ENCODE measurements at places on chromosomes 6 and 20.

- peak; percentile 43 for DNase-seq
These were observed 22.7 kb upstream of the RNF24 start for GRCh38 chr20:4038047-4038459.

DNA sequence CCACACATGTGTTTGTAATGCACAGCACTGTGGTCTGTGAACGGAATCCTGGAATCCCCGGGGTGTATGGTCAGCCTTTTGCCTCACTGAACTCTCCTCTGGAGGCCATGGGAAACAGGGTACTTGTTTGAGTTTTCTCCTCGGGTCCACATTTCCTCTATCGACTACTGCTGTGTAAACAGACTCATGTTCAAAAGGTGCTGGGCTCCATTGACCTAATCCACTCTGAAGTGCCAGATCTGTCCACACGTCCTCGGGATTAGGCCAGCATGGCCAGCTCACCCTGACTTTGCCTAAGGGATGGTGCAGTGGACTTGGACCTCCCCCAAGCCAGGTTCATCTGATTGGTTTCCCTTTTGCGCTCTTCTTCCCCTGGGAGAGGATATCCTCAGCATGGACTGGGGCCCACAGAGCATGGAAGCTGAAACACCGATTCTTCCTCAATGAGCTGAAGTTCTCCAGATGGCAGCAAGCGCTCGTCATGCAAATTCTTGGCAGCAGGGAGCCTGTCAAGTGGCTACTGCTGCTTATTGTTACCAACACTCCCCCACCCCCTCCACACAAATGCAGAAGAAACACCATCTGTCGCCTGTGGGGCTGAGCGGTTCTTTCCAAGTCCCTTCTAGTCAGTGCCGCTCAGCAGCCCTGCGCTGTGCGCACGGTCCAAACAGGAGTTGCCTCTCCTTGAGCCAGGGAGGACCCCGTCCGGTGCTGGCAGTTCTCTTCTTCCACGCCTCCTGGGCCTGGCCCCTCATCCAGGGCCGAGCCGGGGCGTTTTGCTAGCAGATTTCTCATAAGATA lies 292.6 kb upstream of the MARCKS start:
- DNase-seq: no peak

- DNase-seq: no peak
These were observed 38.0 kb downstream of the TGM3 start for GRCh38 chr20:2333821-2334220.

- no peak for DNase-seq
These were observed 63.6 kb downstream of the IPCEF1 start for GRCh38 chr6:154292855-154293519.

GRCh38 chr20:34875642-34876405 lies 588 bp upstream of the ACSS2 start:
- peak; percentile 91 for DNase-seq

DNA sequence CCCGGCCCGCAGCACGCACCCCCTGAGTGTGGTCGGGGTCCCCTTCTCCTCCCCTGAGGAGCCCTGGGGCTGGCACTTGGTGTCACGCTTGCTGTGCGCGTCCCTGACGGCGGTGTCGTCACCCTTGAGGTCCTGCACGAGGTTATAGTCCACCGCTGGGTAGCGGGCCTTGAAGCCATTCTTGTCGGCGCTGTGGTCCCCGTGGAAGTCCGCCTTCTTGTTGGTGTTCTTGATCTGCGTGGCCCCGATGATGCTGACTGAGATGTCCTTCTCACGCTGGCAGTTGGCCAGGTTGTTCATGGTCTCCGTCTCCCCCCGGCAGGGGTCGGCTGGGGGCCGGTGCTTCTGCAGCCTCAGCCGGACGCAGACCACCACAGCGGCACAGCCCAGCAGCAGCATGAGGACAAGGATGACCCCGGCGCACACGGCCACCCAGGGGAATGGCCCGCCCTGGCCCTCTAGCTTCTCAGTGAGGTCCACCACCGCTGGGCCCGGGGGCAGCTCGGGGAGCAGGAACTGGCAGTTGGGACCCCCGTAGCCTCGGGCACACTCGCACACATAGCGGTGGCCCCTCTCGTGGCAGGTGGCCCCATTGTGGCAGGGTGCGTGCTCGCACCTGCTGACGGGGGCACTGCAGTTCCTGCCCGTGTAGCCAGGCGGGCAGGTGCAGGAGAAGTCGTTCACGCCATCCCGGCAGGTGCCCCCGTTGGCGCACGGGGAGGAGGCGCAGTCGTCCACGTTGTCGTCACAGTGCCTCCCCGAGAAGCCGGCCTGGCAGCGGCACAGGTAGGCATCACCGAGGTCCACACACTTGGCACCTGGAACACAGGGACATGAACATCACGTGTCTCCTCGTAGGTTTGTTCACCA lies 7.4 kb downstream of the DLL1 start:
- no peak for DNase-seq

- DNase-seq: no peak
These were observed 13.9 kb upstream of the SULF2 start for GRCh38 chr20:47799116-47799715.

DNA sequence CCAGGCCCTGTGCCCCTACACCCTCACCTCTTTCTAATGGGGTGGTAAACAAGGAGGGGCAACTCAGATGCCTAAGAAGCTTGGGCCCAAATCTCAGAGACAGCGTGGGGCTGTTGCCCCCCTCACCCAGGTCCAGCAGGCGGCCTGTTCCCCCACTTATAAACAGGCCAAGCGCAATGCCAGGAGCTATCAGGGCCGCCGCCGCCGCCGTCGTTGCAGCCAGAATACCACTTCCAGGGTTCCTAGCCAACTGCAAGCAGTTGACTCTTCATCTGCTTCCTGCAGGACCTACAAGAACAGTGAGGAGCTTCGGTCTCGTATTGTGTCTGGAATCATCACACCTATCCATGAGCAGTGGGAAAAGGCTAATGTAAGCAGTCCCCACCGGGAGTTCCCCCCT lies 16.4 kb downstream of the PSMF1 start:
- no peak for DNase-seq

- DNase-seq: no peak
These were observed 2.8 kb upstream of the PARD6B start for GRCh38 chr20:50728486-50728980.

- DNase-seq: no peak
These were observed 21.1 kb upstream of the PKIB start for GRCh38 chr6:122589115-122589514.

DNA sequence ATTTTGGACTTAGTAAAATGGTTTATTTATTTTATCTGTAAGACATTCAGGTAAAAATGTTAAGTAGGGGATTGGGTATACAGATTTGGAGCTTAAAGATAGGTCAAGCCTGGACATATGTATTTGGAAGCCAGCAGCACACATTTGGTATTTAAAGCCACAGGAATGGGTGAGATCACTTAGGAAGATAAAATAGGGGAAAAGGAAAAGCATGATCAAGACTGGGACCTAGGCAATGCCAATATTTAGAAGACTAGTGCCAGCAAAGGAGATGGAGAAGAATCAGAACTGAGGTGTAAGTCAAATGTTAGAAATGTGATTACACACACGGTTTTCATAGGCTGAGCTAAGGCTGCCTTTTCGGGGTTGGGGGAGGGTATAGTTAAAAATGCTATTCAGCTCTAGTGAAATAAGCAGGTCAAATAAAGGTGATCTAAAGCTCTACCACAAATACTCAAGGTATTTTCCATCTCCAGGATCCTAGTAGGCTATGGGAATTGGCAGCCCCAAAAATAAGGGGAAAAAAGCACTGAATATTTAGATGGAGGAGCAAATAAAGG lies 20.6 kb downstream of the SLC2A12 start:
- DNase-seq: no peak

- no peak for DNase-seq
These were observed 15.7 kb upstream of the IGF2R start for GRCh38 chr6:159953091-159953601.

DNA sequence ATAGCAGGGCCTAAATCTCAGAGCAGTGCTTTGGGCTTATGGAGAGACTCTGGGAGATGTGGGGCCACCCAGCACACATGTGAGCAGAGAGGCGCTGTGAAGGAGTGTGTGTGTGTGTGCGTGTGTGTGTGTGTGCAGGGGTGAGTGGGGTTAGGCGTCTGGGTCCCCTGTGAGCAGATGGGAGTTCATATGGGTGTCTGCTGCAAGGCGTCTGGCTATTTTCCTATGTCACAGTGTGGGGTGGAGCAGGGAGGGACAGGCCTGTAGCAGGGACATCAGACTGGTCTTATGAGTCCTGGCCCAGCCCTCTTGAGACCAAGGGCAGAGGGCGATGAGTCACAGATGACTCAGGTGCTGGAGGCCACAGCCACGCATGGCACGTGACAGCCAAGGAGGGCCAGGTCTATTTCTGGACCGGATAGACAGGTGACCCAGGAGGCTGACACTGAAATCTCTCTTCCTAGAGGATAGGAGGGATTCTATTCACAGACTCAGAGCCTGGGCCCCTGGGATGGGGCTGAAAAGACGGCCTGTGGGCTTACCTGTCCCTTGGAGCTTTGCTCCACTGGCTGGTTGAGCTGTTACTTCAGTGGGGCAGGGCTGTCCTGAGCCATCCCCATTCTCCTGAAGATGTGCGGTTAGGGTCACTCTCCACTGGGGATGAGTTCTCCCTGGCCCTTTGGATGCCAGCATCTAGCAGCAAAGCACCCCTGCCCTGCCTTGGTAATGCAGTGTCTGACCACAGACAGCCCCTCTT lies 28.9 kb downstream of the VEGFA start:
- no peak for DNase-seq
